ENCODE measurements at places on chromosomes 12 and 14. TPM values are rescaled to one million over a fixed set of nuclear protein-coding genes. Genes with fewer than 3 reads are reported as not detected.

The PTCSC3 gene
- 1.5 TPM for total RNA-seq

The OASL gene
- 21.1 TPM for total RNA-seq

The GDF3 gene
- total RNA-seq: 0.30 TPM

The CLEC4C gene
- total RNA-seq: not detected

GRCh38 chr12:48683534-48683933 lies 1.5 kb upstream of the KANSL2 start:
- DNase-seq: no peak

GRCh38 chr14:97283426-97283825 lies 486.2 kb downstream of the VRK1 start:
- DNase-seq: no peak

DNA sequence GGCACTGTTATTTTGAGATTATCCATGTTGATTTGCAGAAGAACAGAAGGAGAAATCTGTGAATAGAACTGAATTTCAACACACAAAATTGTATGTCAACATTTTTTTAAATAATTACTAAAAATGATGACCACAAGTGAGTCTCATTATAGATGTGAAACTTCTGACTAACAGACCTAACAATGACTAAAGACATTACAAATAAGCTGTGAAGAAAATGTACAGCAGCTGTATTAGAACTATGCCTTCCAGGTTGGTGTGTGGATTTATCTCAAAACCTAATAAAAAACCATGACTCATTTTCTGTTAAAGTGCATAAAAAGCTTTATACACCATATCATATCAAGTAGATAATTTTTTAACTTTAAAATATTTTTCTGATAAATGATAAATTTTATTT lies 22.5 kb upstream of the FOXG1 start:
- DNase-seq: no peak
